ENCODE measurements at places on chromosomes 2 and 18.

DNA sequence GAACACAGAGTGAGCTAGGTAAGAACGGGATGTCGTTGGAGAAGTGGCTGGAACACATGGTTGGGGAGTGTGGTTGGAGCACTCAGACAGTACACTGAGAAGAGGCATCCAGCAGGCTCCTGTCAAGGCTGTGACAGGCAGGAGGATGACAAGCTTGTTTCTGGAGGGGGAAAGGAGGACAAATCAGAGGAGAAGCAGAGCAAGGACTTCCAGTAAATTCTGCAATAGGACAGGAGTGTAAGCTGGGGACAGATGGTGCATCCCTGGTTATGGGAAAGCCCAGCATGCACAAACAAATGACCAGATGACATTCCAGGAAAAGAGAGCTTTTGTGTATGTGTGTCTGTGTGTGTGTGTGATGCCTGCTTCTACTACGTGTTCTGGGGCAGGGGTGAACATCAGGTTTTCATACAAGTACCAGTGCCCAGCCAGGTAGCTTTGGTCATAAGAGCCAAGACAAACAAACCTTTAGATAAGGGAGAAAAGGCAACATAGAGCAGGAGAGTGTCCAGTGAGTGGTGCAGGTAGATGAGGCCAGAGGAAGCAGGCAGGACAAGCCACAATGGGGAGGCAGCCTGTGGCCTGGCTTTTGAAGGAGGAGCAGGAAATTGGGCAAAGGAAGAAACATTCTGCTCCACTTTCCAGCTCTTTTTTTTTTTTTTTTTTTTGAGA lies 32.1 kb upstream of the MAPK4 start:
- no peaks in the 10 kb centered on the region for H3K36me3 ChIP-seq
- DNase-seq = peak; percentile 61
- no peaks in the 10 kb centered on the region for H3K4me1 ChIP-seq
- H3K27ac ChIP-seq = no peak overlapping the region
- no peaks in the 10 kb centered on the region for H3K27me3 ChIP-seq

DNA sequence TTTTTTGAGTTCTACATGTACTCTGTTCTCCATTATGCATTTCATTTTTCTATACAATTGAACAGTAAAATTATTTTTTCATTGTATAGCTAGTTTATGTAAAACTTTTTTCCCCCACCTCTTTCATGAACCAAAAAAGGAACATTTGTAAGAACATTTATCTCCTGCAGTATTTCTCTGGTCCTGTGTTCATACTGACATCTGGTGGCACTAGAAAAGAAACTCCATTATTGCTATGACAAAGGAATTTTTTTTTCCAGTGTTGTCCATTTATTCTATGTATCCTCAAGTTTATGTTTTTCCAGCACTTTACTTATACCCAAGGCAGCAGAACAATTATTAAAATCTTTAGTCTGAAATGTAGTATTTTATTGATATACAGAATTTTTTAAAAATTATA lies 27.4 kb upstream of the CHAC2 start:
- no peak overlapping the region for H3K4me3 ChIP-seq
- no peaks in the 10 kb centered on the region for H3K27me3 ChIP-seq
- peaks cover 11% of the 10 kb centered on the region for H3K36me3 ChIP-seq
- no peak for DNase-seq

DNA sequence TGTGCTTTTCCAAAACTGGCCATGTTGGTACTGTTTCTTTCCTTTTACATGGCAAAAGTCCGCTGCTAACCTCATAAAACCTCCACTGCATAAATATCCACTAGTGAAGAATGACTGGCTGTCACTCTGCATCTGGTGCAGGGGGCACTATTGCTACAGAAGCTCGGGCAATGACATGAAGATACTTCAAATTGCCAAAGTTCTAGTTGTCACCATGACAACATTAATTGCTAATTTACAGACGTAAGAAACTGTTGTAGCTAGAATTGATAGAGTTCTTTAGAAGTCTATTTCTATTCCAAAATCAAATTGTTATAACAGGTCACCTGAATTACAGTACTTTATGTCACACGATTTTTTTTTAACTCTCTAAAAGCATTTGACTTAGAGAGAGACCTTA lies 845 bp downstream of the CFAP210 start:
- DNase-seq = no peak
- no peaks in the 10 kb centered on the region for H3K27me3 ChIP-seq
- no peaks in the 10 kb centered on the region for H3K36me3 ChIP-seq
- no peak overlapping the region for H3K4me3 ChIP-seq
- H3K4me1 ChIP-seq = peaks cover 26% of the 10 kb centered on the region

GRCh38 chr2:88350331-88351248 lies 101.9 kb downstream of the FOXI3 start:
- DNase-seq = peak; percentile 63
- H3K36me3 ChIP-seq = no peaks in the 10 kb centered on the region
- H3K4me3 ChIP-seq = peak overlapping the region; percentile 43
- no peak overlapping the region for H3K27ac ChIP-seq

DNA sequence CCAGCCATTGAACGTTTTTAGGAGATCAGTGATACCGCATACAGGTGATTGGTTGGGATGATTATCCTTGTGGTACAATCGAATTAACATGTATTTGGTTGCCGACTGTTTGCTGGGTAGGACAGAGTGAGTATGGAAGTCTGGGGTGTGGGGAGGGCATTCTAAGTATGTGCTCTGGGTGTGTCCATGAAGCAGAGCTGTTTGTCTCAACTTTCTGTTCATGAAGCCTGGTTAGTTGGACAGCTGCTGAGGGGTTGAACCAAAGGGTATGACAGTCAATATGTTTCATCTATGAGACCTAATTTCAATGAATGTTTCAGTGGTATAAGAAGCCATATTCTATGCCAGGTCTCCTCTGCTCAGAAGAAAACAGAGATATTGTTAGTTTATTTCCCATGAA lies 21.9 kb upstream of the SPTBN1 start:
- H3K36me3 ChIP-seq = no peaks in the 10 kb centered on the region
- no peak overlapping the region for H3K27ac ChIP-seq
- H3K4me1 ChIP-seq = peaks cover 33% of the 10 kb centered on the region
- no peak overlapping the region for H3K4me3 ChIP-seq
- no peak for DNase-seq

- H3K4me1 ChIP-seq = no peaks in the 10 kb centered on the region
- H3K4me3 ChIP-seq = no peak overlapping the region
- no peak overlapping the region for H3K27ac ChIP-seq
- no peaks in the 10 kb centered on the region for H3K27me3 ChIP-seq
- peak; percentile 36 for DNase-seq
Observed at GRCh38 chr2:41320491-41320890, 727.3 kb upstream of the PKDCC start.

DNA sequence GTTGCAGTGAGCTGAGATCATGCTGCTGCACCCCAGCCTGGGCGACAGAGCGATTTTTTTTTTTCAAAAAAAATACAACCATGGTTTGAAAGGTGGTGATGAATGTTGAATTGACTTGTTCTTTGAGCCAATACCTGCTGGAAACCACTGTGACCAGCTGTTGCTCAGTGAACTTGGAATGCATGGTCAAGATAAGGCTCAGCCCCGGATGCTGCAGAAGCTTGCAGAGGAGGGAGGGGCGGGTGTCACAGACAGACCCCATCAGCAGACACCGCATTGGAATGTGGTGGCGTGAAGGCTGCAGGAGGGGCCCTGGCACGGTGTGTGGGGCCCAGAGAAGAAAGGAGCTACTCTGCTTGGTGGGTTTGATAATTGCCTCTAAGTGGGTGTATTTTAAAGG lies 91.6 kb downstream of the ITGB1BP1 start:
- no peak overlapping the region for H3K4me3 ChIP-seq
- H3K36me3 ChIP-seq = peaks cover 22% of the 10 kb centered on the region
- no peak overlapping the region for H3K27ac ChIP-seq
- no peaks in the 10 kb centered on the region for H3K27me3 ChIP-seq

- no peaks in the 10 kb centered on the region for H3K36me3 ChIP-seq
- DNase-seq = peak; percentile 32
- H3K27ac ChIP-seq = no peak overlapping the region
- no peaks in the 10 kb centered on the region for H3K4me1 ChIP-seq
Observed at GRCh38 chr2:144379851-144380311, 140.0 kb downstream of the ZEB2 start.
